ENCODE measurements at places on chromosomes 3 and 15.

GRCh38 chr15:76310475-76311099 lies 682 bp downstream of the ETFA start:
- DNase-seq: no peak

DNA sequence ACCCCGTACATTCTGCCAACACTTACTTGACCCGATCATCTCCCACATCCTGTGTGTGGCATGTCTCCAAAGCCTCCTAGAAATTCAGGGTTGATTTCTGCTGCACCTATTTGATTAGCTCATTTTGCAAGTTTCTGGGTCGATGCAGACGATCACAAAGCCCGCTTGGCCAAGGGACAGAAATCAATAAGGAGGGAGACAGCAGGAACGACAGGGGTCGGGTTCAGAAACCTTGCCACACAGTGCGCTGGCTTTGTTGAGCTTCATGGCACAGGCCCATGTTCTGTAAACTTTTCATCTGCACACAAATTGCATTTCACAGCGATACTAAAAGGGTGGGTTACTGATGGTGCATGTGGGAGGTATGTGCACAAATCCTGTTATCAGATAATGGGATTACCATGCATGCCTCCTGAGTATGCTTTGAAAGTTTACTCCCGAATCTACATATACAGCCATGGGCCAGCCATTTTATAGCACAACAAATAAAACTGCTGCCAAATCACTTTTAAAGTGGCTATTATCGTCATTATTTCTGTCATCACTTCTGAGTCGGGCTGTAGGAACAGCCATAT lies 95.9 kb upstream of the ATP11B start:
- DNase-seq: no peak

DNA sequence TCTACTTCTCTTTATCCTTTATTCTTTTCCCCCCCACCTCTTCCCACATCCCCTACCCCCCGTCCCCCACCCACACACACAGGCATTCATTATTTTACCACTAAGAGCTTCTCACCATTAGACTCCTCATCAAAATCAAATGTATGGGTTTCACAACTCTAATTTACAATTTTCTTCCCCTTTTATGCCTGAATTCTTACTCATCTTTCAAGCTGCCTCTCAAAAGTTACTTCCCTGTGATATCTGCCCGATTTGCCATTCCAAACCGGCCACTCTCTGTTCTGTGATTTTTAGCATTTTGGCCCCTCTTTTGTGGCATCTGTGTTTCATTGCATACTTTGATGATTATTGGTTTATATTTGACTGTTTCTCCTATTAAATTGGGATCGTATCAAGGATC lies 42.2 kb downstream of the SLC9A9 start:
- no peak for DNase-seq

- no peak for DNase-seq
Observed at GRCh38 chr3:189460511-189460910, 170.7 kb upstream of the TP63 start.

DNA sequence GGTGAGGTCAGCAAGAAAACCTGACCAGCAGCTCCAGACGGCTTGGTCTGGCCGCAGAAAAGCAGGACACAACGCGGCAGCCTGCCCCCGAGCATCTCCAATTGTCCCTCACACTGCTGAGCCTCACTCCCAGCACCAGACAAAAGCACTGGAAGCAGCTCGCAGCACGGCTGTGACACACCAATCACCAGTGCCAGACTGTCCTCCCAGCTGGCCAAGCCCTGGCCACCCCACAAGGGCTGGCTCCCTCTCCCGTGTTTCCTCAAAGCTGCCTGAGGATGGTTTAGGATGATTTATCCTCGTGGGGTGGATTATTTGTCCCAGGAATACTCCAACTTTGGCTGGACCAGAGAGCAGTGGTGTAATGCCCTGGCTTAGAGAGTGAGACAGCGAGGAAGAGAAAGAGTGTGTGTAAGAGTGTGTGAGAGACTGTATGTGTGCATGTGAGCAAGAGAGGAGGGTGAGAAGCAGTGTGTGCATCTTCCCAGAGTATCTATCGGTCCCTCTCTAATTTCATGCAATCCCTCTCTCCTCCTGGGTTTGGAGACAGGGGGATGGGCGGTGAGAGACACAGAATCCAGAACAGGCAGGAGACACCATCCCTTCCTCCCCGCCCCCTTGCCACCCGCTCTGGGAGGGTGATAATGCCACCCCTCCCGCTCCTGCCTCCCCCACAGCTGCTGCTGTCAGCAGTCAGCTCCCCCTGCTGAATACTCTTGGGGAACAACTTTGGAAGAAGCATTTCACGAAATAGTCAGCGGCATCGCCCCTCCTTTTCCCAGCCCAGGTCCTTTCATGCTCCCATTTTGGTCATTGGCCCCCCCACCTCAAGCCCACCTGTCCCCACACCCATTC lies 34.2 kb downstream of the SEMA5B start:
- DNase-seq: peak; percentile 36

DNA sequence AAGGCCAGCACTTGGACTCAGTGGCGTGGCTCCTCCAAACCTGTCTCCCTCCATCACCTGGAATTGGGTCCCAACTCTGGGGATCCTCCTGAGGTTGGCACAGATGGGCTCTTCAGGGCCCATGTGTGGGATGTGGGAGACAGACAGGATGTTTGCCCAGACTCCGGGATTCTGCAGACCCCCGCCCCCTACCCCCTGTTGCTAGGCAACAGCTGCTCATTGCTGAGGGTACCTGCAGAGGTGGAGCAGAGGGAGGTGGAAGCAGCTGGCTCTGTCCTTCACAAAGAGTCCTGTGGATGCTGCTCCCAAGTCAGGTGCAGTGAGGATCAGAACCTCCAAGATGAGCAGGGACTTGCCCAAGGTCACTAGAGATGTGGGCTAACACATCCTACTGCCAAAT lies 40.0 kb upstream of the SLC6A1 start:
- DNase-seq: no peak

- no peak for DNase-seq
Observed at GRCh38 chr15:44734839-44735481, 1.4 kb upstream of the TRIM69 start.

DNA sequence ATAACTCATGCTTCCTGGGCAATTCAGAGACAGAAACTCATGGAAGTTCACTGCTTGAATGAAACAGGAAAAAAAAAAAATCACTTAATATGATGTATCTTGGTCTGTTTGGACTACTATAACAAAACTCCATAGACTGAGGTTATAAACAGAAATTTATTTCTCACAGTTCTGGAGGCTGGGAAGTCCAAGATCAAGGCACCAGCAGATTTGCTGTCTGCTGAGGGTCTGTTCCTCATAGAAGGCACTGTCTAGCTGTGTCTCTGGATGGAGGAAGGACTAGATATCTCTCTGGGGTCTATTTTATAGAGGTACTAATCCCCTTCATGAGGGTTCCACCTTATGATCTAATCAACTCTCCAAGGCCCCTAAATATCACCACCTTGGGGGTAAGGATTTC lies 119.3 kb downstream of the IGF2BP2 start:
- DNase-seq: no peak

- no peak for DNase-seq
Observed at GRCh38 chr15:77031376-77032050, 36.6 kb downstream of the PSTPIP1 start.

- peak; percentile 75 for DNase-seq
Observed at GRCh38 chr15:31867536-31868442, 162.5 kb upstream of the CHRNA7 start.

DNA sequence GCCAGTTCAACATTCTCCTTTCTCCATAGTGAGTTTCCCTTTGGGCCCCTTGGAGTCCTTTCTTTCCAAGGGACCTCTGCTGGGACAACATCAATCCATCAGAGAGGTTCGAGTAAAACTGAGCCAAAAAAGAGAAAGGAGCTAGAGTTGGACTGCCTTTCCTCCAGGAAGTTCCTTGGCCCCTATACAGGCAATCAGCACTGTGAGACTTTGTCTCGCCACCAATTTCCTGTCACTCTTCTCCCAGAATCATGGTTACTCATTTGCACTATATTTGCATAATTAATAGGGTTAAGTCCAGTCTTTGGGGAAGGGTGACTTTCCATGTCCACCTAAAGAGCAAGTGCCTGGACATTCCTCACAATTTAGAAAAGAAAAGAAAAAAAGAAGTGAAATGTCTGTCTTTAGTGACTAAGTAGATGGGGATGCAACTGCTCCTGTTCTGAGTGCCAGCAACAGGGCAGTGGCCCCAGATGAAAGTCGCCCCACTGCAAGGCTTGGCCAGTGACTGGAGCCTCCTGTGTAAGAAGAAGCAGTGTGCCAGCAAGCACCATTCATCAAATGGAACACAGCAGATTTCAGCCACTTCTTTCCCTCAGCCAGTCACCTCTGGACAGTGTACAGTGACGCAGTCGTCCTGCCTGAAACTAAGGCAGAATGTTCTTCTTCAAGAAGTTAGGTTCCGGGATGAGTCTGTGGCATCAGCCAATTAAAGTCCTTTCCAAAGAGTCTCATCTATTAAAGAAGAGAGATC lies 91.6 kb downstream of the FSIP1 start:
- no peak for DNase-seq

DNA sequence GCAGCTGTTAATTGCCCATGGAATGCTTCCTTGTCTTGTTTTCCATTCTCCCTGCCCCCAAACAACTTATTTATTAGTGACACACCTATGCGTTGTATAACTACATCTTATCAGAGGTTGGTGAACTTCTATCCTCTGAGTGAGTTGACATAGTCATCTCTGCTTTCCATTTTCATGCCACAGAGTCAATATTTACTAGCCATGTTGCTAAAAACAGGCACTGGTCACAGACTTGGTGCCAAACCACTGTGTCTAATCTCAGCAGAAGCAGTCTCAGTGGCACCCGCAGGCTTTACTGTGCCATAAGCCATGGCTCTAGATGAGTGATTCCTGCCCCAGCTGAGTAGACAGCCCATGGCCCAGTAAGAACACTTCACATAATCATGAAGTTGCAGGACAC lies 26.5 kb downstream of the DAPK2 start:
- DNase-seq: no peak

GRCh38 chr3:69494185-69494584 lies 108.3 kb upstream of the FRMD4B start:
- no peak for DNase-seq

- no peak for DNase-seq
Observed at GRCh38 chr3:56154297-56154696, 314.0 kb downstream of the ERC2 start.

- DNase-seq: peak; percentile 59
Observed at GRCh38 chr3:149393345-149394160, 16.1 kb upstream of the TM4SF1 start.

GRCh38 chr3:74562558-74563269 lies 51.7 kb downstream of the CNTN3 start:
- DNase-seq: no peak

DNA sequence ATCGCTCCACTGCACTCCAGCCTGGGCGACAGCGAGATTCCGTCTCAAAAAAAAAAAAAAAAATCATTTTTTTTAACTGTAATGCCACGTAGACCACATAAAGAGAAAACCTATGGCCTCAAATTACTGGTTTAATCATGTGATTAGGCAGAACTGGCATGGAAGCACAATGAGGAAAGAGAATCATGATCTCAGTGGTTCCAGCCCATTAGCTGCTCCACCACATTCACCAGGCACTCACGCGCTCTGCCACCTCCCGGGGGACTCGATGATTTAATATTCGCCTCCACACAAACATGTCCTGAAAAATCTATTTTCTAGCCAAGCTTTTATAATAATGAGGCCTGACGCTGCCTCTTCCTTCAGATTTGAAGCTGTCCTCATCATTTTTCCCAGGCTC lies 204.7 kb downstream of the TBL1XR1 start:
- DNase-seq: no peak

DNA sequence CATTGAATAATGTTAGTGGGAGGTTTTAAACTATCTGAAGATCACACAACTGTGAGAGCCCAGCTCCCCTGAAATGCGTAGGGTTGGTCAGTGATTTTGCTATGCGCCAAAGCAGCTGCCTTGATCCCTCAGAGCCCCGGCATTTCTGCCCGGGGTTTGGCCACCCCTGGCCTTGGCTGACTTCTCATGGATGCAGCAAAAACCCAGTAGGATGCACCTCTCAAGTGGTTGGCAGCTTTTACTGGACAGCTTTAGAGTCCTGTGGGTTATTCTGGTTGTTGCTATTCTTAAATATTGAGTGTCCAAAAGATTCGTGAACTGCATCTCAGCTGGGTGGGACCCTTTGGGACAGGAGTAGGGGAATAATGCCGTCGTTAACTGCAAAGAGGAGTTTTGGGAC lies 291.7 kb upstream of the CTDSPL start:
- DNase-seq: no peak

- DNase-seq: no peak
Observed at GRCh38 chr3:181719991-181720680, 8.4 kb downstream of the SOX2 start.

DNA sequence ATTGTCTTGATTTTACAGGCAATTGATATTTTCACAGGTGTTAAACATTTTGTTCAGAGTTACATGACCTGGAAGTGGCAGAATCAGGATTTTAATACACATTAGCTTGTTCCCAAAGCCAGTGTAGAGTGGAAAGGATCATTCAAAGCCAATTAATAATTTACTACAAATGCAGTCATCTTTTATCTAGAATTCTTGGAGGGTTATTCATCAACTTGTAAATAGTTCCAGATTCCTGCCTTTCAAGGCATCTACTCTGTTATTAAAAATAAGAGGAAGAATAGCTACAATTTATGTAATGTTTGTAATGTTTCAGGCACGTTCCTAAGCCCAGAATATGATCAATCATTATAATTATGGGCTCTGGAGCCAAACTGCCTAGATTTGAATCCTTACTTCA lies 358.5 kb downstream of the ZNF385D start:
- no peak for DNase-seq

DNA sequence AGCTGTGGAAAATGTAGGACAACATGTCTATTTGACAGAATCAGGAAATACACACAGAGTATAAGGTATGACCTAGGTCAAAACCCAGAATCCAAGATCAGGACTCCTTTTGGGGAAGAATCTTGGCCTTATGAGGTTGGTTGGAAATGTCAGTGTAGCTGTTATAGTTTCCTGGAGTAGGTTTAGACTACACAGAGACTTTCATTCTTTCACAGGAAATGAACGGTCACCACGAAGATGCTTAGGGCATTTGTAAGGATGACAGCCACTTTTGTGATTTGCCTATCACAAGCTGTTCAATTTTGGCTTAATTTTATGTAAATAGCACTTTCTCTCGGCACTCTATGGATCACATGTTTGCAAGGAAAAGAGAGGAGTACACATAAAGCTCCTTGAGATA lies 18.6 kb upstream of the ZBTB20 start:
- no peak for DNase-seq

DNA sequence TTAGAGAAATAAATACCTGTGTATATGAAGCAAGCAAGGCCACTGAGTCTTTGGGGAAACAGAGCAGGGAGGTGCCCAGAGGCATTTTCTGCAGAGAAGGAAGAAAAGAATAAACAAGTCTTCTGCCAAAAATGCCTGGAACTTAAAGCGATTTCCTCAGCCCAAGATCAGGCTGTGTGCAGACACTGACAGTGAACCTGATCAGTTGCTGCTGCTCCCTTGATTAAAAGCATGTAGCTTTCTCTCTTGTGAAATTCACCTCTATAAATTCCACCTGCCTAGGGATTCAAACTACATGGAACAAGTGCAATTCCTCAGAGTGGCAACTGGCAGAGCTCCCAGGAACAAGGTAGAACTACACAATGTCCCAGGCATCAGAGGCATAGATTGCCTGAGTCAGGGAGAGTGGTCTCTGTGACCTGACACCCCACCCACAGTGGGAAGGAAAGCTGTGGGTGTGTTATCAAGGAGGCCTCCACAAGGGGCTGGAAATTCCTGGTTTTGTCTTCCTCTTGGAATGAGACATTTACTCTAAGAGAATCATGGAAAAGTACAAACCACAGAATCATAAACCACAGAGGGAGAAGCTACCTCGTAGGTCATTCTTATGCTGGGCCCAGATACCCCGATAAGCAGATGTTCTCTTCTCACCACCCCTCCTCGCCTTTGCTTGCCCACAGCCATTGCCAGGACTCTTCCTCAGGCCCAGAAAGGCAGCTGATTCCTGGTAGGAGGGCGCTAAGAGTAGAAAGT lies 1.8 kb upstream of the ZBTB38 start:
- no peak for DNase-seq

Measured in NCI-H446 (cell line).